Activated naive CD4-positive, alpha-beta T cell (primary cell): ENCODE measurements at places on chromosomes 1 and 21.

DNA sequence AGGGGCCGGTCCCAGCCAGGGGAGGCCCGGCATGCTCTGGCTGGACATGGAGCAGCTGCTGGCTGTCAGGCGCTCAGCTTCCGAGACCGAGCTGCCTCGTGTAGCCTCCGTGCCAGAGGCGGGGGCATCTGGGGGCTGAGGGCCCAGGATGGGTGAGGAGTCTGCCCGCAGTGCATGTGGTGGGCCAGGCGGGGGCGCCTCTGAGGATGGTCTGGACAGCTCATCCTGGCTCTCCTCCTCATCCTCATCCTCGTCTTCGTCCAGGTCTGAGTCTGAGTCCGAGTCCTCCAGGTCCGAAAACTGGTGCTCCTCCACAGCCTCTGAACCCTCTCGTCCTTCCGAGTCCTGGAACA, 28.9 kb upstream of the EDN2 start:
- no peak for DNase-seq

GRCh38 chr1:185880330-185880729, 146.1 kb downstream of the HMCN1 start:
- no peak for DNase-seq

GRCh38 chr1:115815694-115816093, 25.2 kb downstream of the NHLH2 start:
- DNase-seq, result no peak

DNA sequence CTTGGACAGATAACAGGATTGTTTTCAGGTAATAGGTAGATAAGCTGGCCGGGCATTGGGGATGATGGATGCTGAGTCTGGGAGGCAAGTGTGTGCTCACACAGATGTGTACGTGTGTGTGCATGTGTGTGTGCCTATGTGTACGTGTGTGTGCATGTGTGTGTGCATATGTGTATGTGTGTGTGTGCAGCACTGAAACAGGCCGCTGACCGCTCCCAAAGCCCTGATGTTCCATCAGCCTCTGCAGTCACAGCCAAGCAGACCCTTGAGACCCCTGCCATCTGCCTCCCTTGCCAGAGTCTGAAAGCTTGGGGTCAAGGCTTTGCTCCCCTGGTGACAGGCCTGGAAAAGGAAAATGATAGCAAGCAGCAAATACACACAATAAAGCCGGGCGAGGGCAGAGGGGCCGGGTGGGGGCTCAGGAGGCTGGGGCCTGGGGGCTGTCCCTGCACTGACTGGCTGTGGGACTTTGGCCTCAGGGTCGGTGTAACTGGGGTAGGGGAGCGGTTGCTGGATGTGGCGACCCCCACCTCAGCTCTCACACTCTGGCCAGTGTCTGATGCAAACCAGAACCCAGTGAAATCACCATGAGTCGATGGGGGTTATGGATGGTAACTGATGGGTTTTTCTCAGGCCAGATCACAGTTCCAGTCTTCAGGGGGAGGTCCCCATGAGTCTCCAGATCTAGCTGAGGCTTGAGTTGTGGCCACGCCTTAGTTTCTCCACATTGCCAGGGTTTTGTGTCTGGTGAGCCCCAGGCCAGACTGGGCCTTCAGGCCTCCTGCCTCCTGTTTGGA, 9.2 kb upstream of the TNFRSF8 start:
- DNase-seq, result no peak

DNA sequence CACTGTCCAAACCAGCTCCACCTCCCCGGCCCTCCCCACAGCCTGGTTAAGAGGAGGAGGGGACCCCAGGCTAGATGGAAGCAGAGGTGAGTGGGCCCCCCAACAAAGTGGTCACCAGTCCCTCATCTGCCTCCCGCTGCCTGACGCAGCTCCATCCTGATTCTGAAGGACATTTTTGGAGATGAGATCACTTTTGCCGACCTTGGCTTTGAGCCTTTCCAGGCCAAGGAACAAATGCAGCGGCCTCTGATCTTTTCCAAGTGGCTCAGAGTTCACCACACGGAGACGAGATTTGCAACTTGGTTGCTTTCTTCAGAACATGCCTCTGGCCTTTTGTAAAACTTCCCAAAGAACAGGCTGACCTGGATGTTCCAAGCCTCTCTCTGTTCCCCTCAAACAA, 223.1 kb downstream of the NPHP4 start:
- no peak for DNase-seq

- DNase-seq, result no peak
These were observed 52.2 kb downstream of the STX6 start for GRCh38 chr1:180970333-180971079.

- DNase-seq, result no peak
These were observed 29.4 kb upstream of the SSX2IP start for GRCh38 chr1:84719543-84720217.

- no peak for DNase-seq
These were observed 134.2 kb downstream of the ROR1 start for GRCh38 chr1:63908016-63908415.

GRCh38 chr1:161781995-161782394, 15.9 kb downstream of the ATF6 start:
- no peak for DNase-seq

DNA sequence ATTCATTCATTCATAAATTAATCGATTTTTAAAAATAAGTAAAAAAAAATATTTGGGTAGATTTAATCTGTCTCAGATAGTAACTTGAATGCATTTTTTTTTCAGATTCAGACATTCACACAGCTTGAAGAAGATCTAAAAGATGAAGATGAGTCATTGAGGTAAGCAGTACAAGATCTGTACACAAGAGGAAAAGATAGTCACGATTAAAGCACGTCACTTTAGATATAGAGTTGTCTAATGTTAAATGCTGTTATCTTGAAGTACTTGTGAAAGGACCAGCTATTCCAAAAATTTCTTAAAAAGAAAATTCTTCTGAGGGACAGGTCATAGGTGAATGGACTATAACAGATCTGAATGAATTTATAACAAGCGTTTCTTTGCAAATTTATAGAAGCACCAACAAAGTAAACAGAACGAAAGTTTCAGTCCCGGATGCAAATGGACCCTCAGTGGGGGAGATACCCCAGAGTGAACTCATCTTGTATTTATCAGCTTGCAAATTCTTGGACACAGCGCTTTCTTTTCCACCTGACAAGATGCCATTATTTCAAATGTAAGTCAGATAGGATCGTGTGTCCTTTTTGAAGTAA, 31.2 kb upstream of the MORC3 start:
- no peak for DNase-seq

DNA sequence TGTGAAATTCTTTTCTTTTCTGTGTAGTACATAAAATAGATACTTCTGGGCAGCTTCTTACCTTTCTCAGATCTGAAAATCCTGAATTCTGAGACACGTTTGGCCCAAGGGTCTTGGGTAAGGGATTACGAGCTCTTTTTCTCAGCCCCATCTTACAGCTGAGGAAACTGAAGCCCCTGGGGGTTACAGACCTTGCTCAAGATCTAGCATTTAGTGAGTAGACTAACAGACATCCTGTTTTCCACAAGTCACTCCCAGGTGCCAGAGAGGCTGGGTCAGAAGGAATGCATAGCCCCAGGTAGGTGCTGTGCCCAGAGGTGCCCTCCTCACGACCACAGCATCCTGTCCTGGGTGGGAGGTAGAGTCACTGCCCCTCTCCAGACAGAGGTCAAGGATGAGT, 13.2 kb upstream of the CREG1 start:
- no peak for DNase-seq

- no peak for DNase-seq
These were observed 281.1 kb downstream of the MRPL39 start for GRCh38 chr21:25326181-25326580.
